ENCODE measurements at places on chromosomes 12 and 14.

GRCh38 chr14:95434121-95434520 lies 82.3 kb downstream of the SYNE3 start:
- DNase-seq: no peak

GRCh38 chr14:77926942-77927341 lies 127.0 kb downstream of the ADCK1 start:
- no peak for DNase-seq

GRCh38 chr14:21852061-21852664 lies 178.5 kb upstream of the OR4E1 start:
- DNase-seq: peak; percentile 66

GRCh38 chr14:23129759-23130316 lies 10.8 kb upstream of the CEBPE start:
- DNase-seq: no peak
